ENCODE measurements at places on chromosomes 7 and 10. TPM values are rescaled to one million over a fixed set of nuclear protein-coding genes. Genes with fewer than 3 reads are reported as not detected.

Gene SHH
- 0.08 TPM for total RNA-seq

Gene GIMAP5
- not detected for total RNA-seq

Gene MYH16
- total RNA-seq = not detected

Gene ZNF503
- 38.5 TPM for total RNA-seq

Gene GCK
- not detected for total RNA-seq

Gene ANKRD22
- total RNA-seq = not detected

Gene LRRC4
- 0.70 TPM for total RNA-seq

Gene IRF5
- total RNA-seq = 0.24 TPM

Gene GDF2
- not detected for total RNA-seq

Gene GIMAP6
- total RNA-seq = not detected

Gene SAP25
- 1.5 TPM for total RNA-seq

Gene FFAR4
- total RNA-seq = not detected

Gene ICA1
- 2.2 TPM for total RNA-seq

GRCh38 chr10:96971324-96971723, 139.2 kb downstream of the LCOR start:
- H3K27ac ChIP-seq = no peak overlapping the region
- H3K27me3 ChIP-seq = no peaks in the 10 kb centered on the region

DNA sequence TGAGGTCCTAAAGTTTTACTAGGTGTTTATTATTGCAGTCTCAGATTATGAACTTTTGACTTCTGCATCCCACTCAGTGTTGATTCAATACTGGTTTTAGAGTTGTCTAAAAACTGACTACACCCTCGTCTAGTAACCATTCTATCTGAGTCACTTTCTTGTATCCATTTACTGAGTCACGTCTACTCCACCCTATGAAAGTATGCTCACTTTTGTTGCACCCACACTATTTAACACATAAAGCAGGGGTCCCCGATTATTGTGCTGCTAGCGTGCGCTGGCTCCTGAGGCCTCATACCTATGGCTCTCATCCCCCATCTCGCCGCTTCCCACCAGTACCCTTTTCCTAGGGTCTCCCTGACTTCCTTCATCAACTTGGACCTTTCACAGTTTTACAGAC, 2.0 kb downstream of the SAMD9 start:
- peaks cover 56% of the 10 kb centered on the region for H3K4me1 ChIP-seq
- peak overlapping the region; percentile 89 for H3K27ac ChIP-seq
- peaks cover 37% of the 10 kb centered on the region for H3K36me3 ChIP-seq
- DNase-seq = no peak
- H3K4me3 ChIP-seq = peak overlapping the region; percentile 78
- H3K27me3 ChIP-seq = no peaks in the 10 kb centered on the region

GRCh38 chr10:122197611-122198222, 73.4 kb upstream of the BTBD16 start:
- DNase-seq = no peak
- H3K27ac ChIP-seq = no peak overlapping the region
- H3K4me1 ChIP-seq = peaks cover 7% of the 10 kb centered on the region
- no peaks in the 10 kb centered on the region for H3K27me3 ChIP-seq
- H3K4me3 ChIP-seq = no peak overlapping the region

- H3K36me3 ChIP-seq = peaks cover 7% of the 10 kb centered on the region
- peak overlapping the region; percentile 55 for H3K27ac ChIP-seq
- H3K4me3 ChIP-seq = no peak overlapping the region
- peaks cover 16% of the 10 kb centered on the region for H3K4me1 ChIP-seq
These were observed 21.8 kb downstream of the NET1 start for GRCh38 chr10:5434017-5434753.

DNA sequence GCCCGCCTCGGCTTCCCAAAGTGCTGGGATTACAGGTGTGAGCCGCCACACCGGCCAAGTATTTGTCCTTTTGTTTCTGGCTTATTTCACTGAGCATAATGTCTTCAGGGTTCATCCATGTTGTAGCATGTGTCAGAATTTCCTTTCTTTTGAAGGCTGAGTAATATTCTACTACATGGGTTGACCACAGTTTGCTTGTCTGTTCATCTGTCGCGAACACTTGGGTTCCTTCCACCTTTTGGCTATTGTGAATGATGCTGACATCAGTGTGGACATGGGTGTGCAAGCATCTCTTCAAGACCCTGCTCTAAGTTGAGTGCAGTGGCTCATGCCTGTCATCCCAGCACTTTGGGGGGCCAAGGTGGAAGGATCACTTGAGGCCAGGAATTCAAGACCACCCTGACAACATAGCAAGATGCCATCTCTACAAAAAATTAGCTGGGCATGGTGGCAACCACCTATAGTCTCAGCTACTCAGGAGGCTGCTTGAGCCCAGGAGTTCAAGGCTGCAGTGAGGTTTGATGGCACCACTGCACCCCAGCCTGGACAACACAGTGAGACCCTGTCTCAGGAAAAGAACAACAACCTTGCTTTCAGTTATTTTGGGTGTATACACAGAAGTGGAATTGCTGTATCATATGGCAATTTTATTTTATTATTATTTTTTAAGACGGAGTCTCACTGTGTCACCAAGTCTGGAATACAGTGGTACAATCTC, 17.0 kb downstream of the CHST12 start:
- peaks cover 18% of the 10 kb centered on the region for H3K4me1 ChIP-seq
- H3K27ac ChIP-seq = no peak overlapping the region

- H3K4me3 ChIP-seq = no peak overlapping the region
- no peak for DNase-seq
- H3K4me1 ChIP-seq = peaks cover 22% of the 10 kb centered on the region
- H3K36me3 ChIP-seq = no peaks in the 10 kb centered on the region
These were observed 334.4 kb downstream of the ADARB2 start for GRCh38 chr10:1402816-1403507.

GRCh38 chr7:43535810-43536585, 46.9 kb upstream of the STK17A start:
- no peaks in the 10 kb centered on the region for H3K36me3 ChIP-seq
- H3K4me3 ChIP-seq = peak overlapping the region; percentile 7
- peaks cover 56% of the 10 kb centered on the region for H3K4me1 ChIP-seq
- H3K27me3 ChIP-seq = peaks cover under 1% of the 10 kb centered on the region

- no peaks in the 10 kb centered on the region for H3K27me3 ChIP-seq
- H3K4me1 ChIP-seq = peaks cover 7% of the 10 kb centered on the region
- no peak for DNase-seq
- no peaks in the 10 kb centered on the region for H3K36me3 ChIP-seq
These were observed 6.9 kb upstream of the VDAC2 start for GRCh38 chr10:75203724-75204123.

DNA sequence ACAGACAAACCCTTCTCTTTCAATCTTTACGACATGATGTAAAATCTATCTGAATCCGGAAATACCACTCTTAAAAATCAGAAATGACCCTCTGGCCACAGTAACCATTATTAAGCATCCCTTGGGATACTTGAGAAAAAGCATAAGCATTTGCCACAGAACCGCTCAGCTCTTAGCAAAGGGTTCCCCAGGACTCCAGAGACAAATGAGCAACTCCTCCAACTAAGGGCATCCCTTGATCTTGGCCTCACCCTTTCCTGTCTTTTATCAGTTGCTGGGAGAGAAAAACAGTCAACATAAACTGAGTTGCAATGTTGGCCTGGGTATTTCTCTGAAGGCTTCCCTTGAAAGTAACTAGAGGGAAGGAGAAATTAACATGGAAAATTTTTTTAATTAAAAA, 3.5 kb downstream of the PDLIM1 start:
- no peaks in the 10 kb centered on the region for H3K27me3 ChIP-seq
- peak overlapping the region; percentile 52 for H3K27ac ChIP-seq
- H3K4me1 ChIP-seq = peaks cover 29% of the 10 kb centered on the region
- no peaks in the 10 kb centered on the region for H3K36me3 ChIP-seq

DNA sequence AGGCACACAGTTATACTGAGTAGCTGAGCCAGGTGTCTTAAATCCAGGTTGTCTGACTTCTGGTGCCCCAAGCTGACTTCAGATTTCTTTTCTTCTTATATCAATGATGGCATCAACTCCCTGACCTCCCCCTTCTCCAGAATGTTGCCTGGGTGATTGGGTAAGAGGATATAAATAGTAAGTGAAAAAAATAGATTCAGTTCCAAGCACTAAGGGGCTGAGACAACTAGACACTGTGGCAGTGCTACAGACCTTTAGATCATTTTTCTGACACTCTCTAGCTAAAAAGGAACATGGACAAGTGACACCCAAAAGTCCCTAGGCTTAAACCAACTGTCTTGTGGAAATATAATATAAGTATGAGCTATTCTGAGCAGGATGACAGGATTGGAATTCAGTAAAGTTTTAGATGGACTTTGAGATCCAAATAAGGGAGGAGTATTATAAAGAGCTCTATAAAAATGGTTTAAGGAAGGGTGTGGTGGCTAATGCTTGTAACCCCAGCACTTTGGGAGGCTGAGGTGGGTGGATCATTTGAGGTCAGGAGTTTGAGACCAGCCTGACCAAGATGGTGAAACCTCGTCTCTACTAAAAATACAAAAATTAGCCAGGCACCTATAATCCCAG, 589.1 kb upstream of the GALNT17 start:
- DNase-seq = no peak
- H3K27ac ChIP-seq = no peak overlapping the region
- H3K4me1 ChIP-seq = peaks cover 5% of the 10 kb centered on the region
- H3K36me3 ChIP-seq = peaks cover 6% of the 10 kb centered on the region
- H3K27me3 ChIP-seq = no peaks in the 10 kb centered on the region

DNA sequence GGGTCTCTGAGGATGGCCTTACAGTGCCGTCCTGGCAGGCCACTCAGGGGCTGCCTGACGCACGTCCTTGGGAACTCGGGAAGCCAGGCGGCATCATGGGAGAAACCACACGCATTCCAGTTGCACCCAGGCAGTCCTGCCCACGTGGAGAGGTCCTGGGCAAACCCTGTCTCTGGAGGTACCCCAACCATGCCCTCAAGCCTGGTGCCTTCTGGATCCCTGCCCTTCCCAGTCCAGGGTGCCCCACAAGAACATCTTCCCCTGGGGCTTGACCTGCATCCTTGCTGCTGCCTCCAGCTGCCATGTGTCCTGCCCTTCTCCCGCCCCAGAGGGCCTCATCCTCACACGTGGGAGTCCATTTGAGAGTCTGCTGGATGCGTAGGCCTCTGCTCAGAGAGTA, 200.3 kb upstream of the PPP2R2D start:
- H3K36me3 ChIP-seq = no peaks in the 10 kb centered on the region
- H3K4me1 ChIP-seq = no peaks in the 10 kb centered on the region
- DNase-seq = peak; percentile 83
- H3K27me3 ChIP-seq = no peaks in the 10 kb centered on the region

DNA sequence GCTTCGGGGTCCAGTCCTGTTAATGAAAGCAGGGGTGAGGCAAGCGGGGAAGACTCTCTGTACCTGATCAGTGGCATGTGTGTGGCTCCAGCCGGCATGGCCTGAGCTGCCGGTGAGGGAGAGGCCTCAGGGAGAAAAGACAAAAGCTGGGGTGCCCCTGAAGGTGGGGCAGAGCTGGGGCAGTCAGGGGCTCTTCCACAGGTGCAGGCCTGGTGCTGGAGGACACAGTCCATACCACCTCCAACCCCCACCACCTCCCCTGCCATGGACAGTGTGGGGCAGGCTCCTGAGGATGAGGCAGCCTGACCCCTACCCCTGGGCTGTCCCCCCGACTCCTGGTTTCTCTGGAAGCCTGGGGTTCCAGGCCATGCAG, 129.5 kb downstream of the LHPP start:
- peaks cover 2% of the 10 kb centered on the region for H3K27me3 ChIP-seq
- DNase-seq = no peak
- H3K4me1 ChIP-seq = no peaks in the 10 kb centered on the region
- H3K4me3 ChIP-seq = no peak overlapping the region

GRCh38 chr10:64116707-64117106, 595.5 kb downstream of the REEP3 start:
- no peaks in the 10 kb centered on the region for H3K36me3 ChIP-seq
- no peak overlapping the region for H3K4me3 ChIP-seq
- H3K4me1 ChIP-seq = peaks cover 23% of the 10 kb centered on the region
- DNase-seq = no peak

- H3K4me3 ChIP-seq = no peak overlapping the region
- peaks cover 14% of the 10 kb centered on the region for H3K4me1 ChIP-seq
- H3K27ac ChIP-seq = no peak overlapping the region
- H3K27me3 ChIP-seq = no peaks in the 10 kb centered on the region
- no peaks in the 10 kb centered on the region for H3K36me3 ChIP-seq
These were observed 355.0 kb downstream of the GLRX3 start for GRCh38 chr10:130491011-130491692.

- no peak overlapping the region for H3K27ac ChIP-seq
- H3K36me3 ChIP-seq = no peaks in the 10 kb centered on the region
- H3K4me1 ChIP-seq = peaks cover 33% of the 10 kb centered on the region
- H3K4me3 ChIP-seq = no peak overlapping the region
These were observed 172.8 kb downstream of the NRP1 start for GRCh38 chr10:33161550-33162247.

- H3K27ac ChIP-seq = no peak overlapping the region
- H3K27me3 ChIP-seq = peaks cover 42% of the 10 kb centered on the region
- peaks cover 8% of the 10 kb centered on the region for H3K4me1 ChIP-seq
- H3K36me3 ChIP-seq = no peaks in the 10 kb centered on the region
These were observed 1.3 kb upstream of the RET start for GRCh38 chr10:43075612-43076003.

GRCh38 chr7:25787336-25787735, 364.7 kb upstream of the NFE2L3 start:
- DNase-seq = peak; percentile 30
- H3K27ac ChIP-seq = peak overlapping the region; percentile 84
- peaks cover 42% of the 10 kb centered on the region for H3K4me1 ChIP-seq
- H3K4me3 ChIP-seq = no peak overlapping the region
- H3K27me3 ChIP-seq = no peaks in the 10 kb centered on the region

GRCh38 chr10:69096045-69096444, 8.1 kb downstream of the SRGN start:
- H3K27ac ChIP-seq = no peak overlapping the region
- no peaks in the 10 kb centered on the region for H3K27me3 ChIP-seq
- DNase-seq = no peak

GRCh38 chr7:116534790-116535189, 10.0 kb downstream of the CAV1 start:
- H3K27ac ChIP-seq = peak overlapping the region; percentile 59
- H3K27me3 ChIP-seq = no peaks in the 10 kb centered on the region
- H3K36me3 ChIP-seq = peaks cover 66% of the 10 kb centered on the region

DNA sequence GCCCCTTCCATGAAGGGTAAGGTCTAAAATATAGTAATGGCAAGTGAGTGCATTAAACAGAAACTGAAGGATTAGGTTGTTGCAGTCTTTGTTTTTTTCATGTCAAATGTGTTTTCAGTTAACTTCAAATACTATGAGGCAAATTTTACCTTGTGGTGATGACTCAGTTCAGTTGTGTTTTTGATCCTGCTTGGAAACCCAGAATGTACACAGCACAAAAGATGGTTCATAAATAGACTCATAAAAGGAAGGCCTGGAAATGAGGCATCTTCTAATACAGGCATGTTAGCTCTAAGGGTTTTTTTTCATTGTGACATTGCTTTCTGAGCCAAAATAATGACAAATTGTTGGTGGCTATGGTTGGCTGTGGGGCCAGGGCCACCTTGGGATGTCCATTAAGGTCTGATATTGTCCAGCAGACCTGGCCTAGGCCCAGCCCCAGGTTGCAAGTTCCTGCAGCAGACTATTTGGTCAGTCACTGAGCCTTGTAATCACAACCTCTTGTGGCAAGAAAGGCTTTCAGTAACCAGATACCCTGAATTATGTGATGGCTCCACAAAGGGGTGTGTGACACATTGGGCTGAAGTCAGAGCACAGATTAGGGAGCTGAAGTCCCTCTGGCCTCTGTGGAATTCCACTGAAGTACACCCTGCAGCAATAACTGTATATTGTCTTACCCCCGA, 69.0 kb upstream of the SAMD8 start:
- H3K4me1 ChIP-seq = no peaks in the 10 kb centered on the region
- peaks cover 7% of the 10 kb centered on the region for H3K27me3 ChIP-seq
- H3K27ac ChIP-seq = no peak overlapping the region
- H3K4me3 ChIP-seq = no peak overlapping the region

Data from osteocyte (in vitro differentiated cells).